Activated CD8-positive, alpha-beta memory T cell treated with anti-CD3 and anti-CD28 coated beads for 1 hour (primary cell): ENCODE measurements at places on chromosomes 2 and 18.

GRCh38 chr2:9247786-9248185 lies 41.2 kb downstream of the ASAP2 start:
- no peak for DNase-seq

GRCh38 chr18:61107113-61107512 lies 226.1 kb upstream of the CDH20 start:
- no peak for DNase-seq

- no peak for DNase-seq
Observed at GRCh38 chr2:85355521-85355920, 952 bp downstream of the ELMOD3 start.

- no peak for DNase-seq
Observed at GRCh38 chr2:54969295-54969939, 80.8 kb downstream of the RTN4 start.

DNA sequence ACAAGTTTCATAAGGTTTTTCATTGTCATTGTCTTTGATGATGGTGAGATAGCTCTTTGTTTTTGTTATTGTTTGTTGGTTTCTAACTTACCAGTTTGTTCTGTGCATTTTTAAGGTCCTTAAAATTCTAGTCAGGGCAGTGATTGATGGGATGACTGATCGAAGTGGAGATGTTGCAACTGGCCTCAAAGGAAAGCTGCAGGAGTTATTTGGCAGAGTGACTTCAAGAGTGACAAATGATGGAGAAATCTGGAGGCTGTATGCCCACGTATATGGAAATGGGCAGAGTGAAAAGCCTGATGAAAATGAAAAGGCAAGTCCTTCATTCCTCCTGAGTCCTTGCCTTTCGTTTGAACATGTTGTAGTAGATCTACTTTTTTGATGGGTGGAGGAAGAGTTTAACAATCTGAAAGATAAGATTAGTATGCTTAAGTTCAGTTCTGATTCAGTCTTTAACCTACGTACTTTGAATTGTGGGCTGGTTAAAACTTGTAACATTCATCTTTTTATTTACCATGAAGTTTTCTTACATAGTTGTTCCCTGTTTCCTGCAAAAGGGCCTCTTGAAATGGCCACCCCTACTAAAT lies 135.8 kb upstream of the LTBP1 start:
- DNase-seq, result no peak

- DNase-seq, result no peak
Observed at GRCh38 chr2:73301636-73302035, 8.3 kb upstream of the EGR4 start.

- DNase-seq, result no peak
Observed at GRCh38 chr2:128160616-128161275, 69.7 kb downstream of the UGGT1 start.

DNA sequence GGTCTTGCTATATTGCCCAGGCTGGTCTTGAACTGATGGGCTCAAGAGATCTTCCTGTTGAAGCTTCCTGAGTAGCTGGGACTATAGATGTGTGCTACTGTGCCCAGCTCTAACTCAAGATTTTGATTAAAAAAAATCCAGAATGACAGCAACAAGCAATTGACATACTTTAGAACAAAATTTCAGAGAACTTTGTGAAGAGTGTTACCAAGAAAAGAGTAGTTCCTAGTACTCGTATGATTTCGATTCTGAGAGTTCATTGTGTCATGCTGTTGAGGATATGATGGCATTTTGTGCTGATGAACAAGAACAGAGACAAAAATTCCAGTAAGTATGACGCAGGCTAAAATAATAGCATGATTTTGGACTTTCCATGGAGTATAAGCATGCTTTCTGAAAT lies 90.2 kb upstream of the TWSG1 start:
- DNase-seq, result no peak

DNA sequence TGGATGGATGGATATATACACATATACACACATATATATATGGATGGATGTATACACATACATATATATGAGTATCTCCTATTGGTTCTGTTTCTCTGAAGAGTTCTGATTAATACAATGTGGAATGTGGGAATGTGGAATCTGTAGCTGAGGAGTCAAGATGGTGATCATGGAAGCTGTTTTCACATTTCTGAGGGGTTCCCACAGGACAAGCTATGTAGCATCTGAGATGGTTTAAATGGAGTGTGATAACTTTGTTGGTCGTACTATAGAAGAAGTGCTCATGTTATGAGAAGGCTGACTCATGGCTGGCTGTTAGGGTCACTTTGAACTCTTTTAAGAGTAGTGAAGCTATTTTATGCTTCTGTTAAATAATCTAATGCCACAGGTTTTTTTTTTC lies 279.7 kb downstream of the MEIS1 start:
- no peak for DNase-seq

GRCh38 chr2:99677814-99678213 lies 188.0 kb upstream of the REV1 start:
- no peak for DNase-seq

- no peak for DNase-seq
Observed at GRCh38 chr18:74284191-74284979, 7.4 kb downstream of the CYB5A start.

DNA sequence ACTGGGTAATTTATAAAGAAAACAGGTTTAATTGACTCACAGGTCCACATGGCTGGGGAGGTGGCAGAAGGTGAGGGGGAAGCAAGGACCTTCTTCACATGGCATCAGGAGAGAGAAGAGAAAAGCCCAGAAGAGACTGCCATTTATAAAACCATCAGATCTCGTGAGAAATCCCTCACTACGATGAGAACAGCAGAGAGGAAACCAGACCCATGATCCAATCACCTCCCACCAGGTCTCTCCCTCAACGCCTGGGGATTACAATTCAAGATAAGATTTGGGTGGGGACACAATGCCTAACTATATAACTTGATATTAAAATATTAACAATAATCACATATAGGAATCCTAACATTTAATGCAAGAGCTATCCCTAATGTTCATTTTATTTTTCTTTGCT lies 31.8 kb downstream of the MEMO1 start:
- no peak for DNase-seq

DNA sequence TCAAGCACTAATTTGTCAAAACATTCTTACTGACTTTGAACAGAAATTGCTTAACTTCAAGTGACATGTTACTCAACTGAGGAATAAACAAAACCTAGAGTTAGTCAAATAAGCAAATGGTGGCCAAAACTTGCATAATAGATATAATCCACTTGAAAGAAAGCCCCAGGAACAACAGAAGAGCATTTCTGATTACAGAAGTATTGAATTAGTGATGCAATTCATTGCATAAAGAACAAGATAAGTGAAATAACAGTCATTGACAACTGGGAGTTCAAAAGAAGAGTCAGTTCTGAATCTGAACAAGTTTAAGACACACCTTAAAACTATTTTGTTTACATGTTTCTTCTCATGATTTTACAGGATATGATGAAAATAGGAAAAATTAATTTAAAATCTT lies 30.8 kb downstream of the COBLL1 start:
- DNase-seq, result no peak

DNA sequence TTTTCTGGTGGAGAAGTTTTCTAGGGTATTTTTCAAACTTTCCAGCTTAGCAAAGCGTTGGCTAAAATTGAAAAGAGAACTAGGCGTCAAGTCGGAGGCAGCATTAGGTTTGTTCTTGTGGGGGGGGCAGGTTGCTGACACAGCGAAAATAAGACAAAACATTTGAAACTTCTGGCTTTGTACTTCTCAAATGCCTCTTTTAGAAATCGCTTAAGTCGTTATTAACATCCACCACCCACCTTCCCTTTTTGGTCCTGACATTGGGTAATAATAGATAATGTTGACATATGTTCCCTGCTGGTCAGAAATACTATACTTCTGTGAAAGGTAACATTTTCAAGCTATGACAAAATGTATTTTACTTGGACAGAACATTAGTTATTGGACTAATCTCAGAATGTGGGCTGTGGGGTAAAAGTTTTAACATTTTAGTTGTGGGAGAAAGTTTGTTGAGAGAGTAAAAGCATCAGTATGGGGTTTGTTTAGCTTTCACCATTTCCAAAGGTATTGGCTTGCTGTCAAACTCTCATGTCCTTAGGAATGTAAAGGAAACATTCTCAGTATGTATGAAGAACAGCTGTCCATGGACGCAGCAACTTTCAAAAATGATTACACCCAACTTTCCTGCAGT lies 88.1 kb upstream of the ZEB2 start:
- DNase-seq, result no peak

DNA sequence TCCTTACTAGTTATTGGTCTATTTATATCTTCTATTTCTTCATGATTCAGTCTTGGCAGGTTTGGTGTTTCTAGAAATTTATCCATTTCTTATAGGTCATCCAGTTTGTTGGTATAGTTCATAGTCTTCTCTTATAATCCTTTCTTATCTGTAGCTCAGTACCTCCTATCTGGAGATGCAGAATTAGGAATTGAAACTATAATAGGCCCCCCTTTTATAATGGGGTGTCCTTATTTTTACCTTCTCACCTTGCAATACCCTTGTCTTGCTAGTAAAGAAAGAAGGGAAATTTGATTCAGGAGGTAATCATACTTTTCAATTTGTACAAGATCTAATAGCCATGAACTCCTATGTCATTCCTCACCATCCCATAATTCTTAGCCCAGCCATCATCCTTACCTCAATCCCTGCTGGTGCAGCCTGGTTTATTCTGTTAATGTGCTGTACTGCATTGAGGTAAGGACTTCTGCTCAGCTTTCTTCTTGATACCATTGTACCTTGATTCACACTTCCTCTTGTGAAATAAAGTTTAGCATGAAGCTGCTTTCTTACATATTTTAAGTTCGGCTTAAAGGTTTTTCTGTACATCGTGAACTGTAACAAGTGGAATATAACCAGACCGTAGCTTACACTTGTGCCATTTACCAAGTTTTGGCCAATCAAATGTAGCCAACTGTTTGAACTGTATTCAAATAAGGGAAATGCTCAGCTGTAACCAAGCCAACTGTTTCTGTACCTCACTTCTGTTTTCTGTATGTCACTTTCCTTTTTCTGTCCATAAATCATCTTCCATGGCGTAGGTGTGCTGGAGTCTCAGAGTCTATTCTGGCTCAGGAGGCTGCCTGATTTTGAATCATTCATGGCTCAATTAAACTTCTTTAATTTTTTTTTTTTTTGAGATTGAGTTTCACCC lies 40.1 kb upstream of the PTH2R start:
- no peak for DNase-seq

GRCh38 chr2:161352719-161353118 lies 44.5 kb downstream of the PSMD14 start:
- DNase-seq, result no peak

- DNase-seq, result no peak
Observed at GRCh38 chr2:147198651-147199171, 646.1 kb upstream of the ACVR2A start.

DNA sequence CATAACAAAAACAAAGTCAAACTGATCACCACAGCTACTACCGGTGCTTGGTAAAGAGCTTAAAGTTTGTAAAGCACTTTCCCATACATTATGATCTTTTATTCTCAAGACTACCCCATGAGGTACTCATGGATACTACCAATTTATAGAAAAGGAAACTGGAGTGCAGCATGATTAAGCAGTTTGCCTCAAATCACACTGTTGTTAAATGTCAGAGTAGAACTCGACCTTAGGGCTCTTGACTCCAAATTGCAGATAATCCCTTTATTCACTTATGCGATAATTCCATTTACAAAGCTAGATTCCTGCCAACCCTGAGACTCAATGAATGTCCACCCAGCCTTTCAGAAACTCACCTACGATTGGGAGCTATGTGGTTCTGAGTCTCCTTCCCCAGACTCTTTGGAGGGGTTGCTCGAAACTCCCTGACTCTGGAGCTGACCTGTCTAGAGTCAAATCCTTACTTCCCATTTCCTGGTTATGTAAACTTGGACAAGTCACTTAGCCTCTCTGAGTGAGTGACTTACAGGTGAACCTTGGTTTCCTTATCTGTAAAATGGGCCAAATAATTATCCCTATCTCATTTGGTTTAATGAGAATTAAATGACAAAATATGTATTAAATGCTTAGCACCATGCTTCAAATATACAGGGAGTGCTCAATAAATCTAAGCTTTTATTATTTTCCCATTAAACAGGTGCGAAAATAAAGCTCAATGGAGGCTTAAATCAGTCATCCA lies 47.4 kb downstream of the PSD4 start:
- DNase-seq, result no peak

- DNase-seq, result no peak
Observed at GRCh38 chr18:75454022-75454795, 26.7 kb upstream of the SMIM21 start.
